ENCODE measurements at places on chromosomes 12 and 14.

DNA sequence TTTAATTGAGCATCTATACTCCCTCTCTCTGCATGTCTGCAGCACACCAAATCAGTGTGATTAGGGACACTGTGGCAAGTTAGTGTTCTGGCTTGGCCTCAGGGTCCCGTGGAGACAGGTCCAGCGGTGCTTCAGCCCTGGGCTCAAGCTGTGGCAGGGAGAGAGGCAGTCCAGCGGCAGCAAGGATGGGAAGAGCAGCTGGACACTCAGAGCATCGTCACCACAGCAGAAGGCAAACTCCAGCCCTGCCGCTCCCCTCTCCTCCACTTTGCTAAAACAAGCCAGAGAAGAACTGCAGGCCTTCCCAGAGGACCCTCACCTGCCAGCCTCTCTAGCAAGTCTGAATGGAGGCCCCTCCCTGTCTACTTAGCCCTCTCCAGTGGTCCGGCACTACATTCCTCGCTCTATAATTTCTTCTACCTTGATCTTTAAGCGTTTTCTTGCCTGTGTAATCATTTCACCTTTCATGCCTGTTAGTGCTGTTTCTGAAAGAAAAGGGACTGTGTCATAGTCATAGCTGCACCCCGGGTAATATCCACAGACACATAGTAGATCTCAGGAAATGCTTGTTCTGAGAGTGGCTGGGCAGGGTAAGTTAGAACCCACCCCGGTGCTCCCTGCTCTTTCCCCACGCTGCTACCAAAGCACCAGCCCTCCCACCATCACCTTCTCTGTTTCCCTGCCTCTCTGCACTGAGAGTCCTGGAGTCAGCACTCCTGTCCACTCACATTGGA lies 22.1 kb downstream of the ZFP36L1 start:
- no peak for DNase-seq

- DNase-seq = no peak
Observed at GRCh38 chr12:20248646-20249045, 119.7 kb upstream of the PDE3A start.

DNA sequence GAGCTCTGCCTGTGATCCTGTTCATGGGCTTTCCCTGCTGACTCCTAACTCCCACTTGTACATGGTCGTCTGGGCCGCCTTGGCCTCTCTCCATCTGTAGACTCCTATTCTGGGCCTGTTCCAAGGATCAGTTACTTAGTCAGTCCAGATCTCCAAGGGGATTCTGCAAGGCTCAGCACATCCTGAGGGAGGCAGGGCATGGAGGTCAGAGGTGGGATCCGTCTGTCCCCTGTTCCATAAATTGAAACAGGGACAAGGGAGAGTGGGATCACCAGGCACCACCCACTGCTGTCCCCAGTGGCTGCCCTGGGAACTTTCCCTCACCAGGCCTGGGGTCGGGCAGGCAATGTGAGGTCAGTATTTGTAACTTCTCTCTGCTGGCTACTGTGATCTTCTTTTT lies 43.5 kb downstream of the KCTD10 start:
- no peak for DNase-seq

DNA sequence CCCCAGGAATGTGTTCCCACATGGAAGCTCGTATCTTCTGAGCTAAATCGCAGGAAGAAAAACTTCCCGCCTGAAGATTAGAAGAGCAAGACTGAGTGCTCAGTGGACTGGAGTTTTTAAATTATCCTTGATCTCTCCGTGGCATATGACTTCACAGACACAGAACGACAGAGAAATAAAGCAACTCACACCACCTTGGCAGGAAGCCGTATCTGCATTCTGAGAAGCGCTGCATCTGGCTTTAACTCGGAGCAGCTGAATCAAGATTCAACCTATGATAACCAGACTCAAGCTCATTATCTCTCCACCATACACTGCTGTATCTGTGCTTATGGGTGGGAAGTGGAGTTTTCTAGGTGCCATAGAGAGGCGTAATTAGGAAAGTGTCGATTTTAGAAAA lies 1482.7 kb downstream of the AACS start:
- DNase-seq = no peak

GRCh38 chr14:90570461-90570860 lies 173.6 kb downstream of the CALM1 start:
- no peak for DNase-seq

DNA sequence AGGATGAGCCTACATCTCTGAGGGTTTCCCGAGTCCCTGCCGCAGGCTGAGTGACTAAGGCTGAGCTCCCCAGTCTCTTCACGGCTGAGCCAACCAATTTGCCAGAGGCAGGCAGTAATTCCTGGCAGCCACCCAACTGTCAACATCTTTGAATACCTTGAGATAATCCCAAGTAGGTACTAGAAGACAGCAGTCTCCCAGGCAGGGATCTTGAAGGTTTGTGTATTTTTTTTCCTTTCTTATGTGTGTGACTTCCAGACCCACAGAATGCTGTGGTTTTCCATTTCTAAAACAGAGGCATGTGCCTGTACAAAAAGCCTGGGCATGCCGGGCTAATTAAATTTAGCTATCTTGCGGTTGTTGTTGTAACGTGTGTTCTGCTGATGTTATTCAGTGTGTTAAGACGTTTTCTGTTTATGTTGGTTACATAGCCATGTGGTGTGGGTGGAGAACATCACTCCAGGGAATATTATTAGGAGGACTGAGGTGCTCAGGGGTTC lies 155.5 kb downstream of the ANO2 start:
- DNase-seq = no peak

DNA sequence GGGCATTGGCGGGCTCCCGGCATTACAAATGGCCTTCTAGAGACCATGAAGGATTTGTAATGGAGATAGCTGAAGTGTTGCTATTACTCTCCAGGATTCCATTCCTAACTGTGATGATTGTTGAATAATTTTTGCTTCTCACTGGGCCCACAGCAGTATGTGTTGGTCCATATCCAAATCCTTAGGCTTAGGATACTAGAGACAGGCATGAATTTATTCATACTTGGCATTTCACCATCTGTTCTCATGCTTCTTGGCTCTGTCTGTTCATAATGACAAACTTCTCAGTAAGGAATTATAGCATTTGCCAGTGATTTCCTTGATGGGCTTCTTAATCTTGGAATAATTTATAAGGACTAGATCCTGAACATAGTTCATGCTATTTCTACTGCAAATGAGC lies 832.9 kb downstream of the C12orf50 start:
- no peak for DNase-seq

- no peak for DNase-seq
Observed at GRCh38 chr12:57319678-57320469, 68.9 kb upstream of the STAC3 start.

- DNase-seq = no peak
Observed at GRCh38 chr14:78018283-78018682, 151.9 kb upstream of the NRXN3 start.

- no peak for DNase-seq
Observed at GRCh38 chr14:96581026-96581425, 78.8 kb downstream of the PAPOLA start.

DNA sequence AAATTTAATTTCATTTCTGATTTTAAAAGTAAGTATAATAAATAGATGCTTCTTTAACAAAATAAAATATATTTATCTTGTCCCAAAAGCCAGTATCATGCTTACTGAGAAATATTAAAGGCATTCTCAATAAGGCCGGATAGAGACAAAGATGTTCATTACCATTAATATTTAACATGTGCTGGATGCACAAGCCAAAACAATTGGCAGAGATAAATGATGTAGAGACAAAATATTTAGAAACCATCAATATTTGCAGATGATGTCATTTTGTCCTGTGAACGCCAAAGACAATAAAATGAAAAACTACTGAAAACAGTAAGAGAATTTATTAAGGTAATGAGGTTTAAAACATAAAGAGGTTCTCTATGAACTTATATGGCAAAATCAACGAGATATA lies 313.5 kb downstream of the ITPR2 start:
- DNase-seq = no peak

- DNase-seq = no peak
Observed at GRCh38 chr12:47094804-47095203, 15.0 kb upstream of the AMIGO2 start.

- DNase-seq = no peak
Observed at GRCh38 chr12:50749459-50749882, 14.4 kb upstream of the ATF1 start.

DNA sequence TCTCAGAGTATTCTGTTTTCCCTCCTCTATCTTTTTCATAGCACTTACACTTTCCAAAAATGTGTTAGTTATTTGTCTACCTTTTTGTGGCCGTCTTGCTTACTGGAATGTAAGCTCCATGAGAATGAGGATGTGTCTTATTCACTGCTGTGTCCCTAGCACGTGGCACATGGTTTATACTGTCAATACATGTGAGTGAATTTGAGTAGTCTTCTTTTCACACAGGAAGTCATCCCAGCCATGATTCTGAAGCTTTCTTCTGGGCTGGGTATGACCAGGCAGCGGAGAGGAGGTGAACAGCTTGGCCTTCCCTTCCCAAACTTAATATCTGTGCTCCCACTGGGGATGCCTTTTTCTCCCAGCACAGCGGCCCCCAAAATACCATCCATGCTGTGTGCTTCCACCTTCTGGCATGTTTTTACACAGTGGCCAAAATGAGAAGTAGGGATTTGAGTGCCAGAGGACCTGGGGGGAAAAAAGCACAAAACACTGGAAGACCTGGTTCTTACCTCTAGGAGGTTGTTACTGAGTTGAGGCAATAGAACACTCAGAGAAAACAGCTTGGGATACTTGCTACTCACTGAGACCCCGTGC lies 10.3 kb downstream of the PLEKHG3 start:
- DNase-seq = no peak

GRCh38 chr12:45966486-45966885 lies 23.9 kb downstream of the SCAF11 start:
- DNase-seq = no peak

GRCh38 chr14:22071006-22071405 lies 397.4 kb upstream of the OR4E1 start:
- DNase-seq = no peak

- no peak for DNase-seq
Observed at GRCh38 chr12:109356577-109356976, 8.9 kb downstream of the MYO1H start.

DNA sequence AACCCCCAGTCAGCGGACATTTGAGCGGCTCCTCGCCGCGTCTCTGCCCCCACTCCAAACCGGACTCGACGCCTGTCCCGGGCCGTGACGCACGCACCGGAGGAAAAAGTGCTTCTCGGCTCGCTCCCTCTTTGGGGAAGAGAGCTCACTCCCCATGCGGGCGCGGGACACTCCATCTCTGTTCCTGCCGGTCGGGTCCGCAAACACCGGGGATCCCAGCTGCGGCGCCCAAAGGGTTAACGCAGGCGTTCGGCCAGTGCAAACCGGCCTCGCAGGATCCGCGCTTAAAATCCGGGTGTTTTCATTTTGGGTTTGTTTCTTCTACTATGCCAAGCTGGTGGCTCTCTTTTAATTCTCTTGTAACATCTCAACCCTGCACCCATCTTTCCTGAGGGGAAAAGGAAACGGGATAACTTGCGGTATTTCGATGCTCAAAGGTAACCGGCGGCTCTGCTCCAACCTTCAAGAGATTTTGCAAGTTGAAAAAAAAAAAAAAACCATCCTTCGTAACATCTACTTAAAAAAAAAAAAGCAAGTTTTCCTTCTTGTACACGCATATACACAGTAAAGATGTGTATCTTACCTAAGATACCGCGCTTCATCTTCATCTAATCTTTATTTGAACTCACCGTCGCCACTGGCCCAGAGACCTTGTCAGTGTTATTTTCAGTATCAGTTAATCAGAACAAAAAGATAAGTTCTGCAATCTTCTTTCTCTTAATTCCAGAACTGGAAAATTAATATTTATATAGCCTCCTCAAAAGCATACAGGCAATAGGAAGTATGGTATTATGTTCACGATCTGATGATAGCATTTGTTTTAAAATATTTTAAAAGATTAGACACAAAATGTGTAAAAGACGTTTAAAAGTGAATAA lies 1.6 kb upstream of the ATP2B1 start:
- DNase-seq = no peak

GRCh38 chr12:118332511-118332910 lies 40.2 kb downstream of the TAOK3 start:
- DNase-seq = no peak

DNA sequence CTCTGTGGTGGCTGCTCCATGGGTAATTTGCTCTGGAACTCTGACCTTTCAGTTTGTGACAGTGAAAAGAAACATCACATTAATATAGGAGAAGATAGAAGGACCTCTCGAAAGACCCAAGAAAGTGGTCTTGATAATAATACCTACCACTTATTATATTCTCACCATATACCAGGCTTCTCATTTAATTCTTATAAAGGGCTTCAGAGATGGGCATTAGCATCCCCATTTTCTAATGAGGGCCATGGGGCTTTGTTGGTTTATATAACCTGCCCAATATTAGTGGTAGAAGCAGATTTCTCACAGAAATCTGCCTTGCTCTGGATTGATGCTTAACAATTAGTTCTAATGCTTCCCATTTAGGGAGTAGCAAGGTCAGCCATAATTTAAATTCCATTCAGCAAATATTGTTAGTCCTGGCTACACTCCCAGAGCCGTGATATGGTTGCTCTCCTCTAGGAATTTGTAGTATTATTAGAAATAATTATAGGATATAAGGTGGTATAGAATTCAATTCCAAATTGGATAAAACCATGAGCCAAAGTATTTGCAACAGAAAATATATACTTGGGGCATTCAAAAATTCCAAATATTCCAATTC lies 7.4 kb upstream of the AMIGO2 start:
- no peak for DNase-seq

GRCh38 chr14:50718949-50719348 lies 50.8 kb upstream of the SAV1 start:
- no peak for DNase-seq

GRCh38 chr12:51511546-51512260 lies 79.3 kb upstream of the SCN8A start:
- DNase-seq = no peak

- no peak for DNase-seq
Observed at GRCh38 chr12:7716381-7716780, 5.1 kb downstream of the DPPA3 start.

- DNase-seq = no peak
Observed at GRCh38 chr14:77241955-77242354, 29.1 kb downstream of the NGB start.

Data from stimulated activated CD8-positive, alpha-beta memory T cell treated with anti-CD3 and anti-CD28 coated beads, Interleukin-15, amount 100 ng/mL, for 1 hour (primary cell).